CD4-positive, alpha-beta T cell treated with Interleukin-12 subunit alpha and Interleukin-12 subunit beta, for 1 hour (primary cell): ENCODE measurements at places on chromosomes 11 and 22.

DNA sequence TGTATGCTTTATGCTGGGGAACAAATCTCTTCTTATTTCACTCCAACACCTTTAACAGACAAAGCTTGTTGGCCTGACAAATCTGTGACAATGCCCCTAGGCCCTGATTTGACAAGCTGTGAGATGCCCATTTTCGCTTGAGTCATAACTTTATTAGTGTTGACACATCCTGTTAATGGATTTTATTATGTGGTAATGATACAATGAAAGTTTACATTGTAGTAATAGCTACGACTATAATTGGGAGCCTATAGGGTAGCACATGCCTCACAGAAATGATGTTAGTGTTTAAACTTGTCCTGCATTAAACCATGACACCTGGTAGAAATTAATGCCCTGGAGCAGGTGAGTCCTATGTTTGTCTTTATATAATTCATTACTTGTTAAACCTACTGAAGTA lies 3.3 kb upstream of the MMP10 start:
- no peak for DNase-seq

DNA sequence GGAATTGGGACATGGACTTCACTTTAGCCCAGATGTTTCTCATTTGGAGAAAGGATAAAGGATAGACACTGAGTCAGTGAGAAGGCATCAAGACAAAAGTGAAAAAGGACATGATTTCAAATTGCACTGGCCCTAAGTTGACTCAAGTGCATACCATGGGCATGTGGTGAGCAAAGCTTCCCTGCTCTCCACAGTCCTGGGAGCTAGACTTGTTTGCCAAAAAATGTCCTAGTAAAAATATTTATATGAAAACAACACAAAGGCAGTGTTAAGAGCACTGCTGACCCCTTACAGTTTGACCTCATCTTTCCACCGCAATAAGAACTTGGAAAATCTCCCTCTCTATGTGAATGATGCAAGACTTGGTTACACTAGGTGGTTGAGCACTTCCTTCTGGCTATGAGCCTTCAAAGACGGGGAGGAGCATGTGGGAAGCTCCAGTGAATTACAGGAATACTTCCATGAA lies 46.5 kb upstream of the FIBIN start:
- no peak for DNase-seq

DNA sequence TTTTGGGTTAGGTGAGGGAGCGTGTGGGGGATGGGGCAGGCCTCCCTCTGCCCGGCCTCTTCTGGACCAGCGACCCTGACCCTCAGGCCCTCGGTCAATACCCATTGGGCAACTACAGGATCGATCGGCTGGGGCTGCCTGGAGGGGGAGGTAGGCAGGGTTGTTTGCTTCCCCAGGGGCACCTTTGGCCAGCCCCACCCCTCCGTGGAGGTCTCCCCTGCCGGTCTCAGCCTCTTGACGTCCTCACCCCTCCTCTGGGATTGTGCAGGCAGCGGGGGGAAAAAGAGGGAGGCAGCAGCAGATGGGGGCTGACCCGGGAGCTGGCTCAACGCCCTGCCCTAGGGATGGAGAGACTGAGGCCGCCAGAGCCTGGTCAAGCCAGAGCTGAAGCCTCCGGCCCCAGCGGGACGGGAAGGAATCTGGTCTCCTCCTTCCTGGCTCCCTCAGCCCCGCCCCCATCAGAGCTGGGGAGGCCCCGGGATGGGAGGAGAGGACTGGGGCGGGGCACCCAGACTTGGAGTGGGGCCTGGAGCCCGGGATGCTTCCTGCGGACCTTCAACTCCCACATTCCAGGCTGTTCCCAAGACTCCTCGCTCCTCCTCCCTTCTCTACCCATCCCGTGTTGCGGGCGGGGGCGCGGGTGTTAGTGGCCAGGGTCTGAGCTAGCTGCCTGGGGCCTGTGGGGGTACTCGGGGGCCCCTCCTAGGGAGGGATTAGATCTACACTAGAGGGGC lies 14.4 kb upstream of the CDC42EP1 start:
- no peak for DNase-seq

DNA sequence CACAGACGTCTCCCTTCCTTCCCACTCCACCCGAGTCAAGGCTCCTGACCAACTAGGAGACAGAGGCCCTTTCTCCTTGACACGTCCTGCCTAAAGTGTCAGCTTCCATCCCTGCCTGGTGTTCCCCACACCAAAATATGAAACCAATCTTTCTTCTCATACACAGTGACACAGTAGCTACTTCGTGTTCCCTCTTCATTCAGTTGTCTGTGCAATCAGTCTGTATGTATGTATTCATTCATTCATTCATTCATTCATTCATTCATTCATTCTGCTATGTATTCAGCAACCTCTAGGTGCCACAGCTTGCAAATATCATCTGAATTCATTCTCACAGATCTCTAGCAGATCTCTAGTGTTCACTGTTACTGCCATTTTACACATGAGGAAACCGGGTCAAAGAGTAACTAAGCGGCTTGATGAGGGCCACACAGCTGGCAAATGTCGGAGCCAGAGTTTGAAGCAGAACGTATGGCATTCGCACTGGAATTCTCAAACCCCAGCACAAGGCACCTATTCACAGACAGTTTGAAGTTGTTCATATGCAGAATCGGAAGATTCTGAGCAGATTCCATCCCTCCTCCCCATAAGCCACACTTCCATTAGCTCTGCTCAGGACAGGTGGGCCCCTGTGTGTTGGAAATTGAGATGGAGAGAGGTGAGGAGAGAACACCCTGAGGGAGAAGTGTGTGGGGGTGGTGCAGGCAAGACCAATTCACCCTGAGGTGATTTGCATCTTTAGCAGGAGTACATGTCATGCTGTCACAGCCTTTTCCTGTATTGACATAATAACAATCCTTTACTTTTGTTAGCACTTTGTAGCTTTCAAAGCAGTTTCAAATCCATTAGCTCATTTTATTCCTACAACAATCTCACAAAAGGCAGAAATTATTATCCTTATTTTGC lies 275.7 kb downstream of the ST3GAL4 start:
- DNase-seq: no peak

DNA sequence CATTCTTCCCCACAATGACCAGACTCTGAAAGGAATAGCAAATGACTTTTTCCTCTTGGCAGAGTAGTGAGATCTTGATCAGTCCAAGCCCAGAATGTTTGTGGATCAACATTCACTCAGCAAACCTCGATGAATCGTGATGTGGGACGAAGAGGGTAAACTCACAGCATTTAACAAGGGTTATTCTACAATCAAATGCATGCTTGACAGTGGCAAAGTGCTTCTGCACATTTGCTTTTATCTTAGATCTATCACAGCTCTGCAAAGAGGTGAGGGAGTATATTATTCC lies 31.8 kb downstream of the TMPRSS5 start:
- DNase-seq: no peak

DNA sequence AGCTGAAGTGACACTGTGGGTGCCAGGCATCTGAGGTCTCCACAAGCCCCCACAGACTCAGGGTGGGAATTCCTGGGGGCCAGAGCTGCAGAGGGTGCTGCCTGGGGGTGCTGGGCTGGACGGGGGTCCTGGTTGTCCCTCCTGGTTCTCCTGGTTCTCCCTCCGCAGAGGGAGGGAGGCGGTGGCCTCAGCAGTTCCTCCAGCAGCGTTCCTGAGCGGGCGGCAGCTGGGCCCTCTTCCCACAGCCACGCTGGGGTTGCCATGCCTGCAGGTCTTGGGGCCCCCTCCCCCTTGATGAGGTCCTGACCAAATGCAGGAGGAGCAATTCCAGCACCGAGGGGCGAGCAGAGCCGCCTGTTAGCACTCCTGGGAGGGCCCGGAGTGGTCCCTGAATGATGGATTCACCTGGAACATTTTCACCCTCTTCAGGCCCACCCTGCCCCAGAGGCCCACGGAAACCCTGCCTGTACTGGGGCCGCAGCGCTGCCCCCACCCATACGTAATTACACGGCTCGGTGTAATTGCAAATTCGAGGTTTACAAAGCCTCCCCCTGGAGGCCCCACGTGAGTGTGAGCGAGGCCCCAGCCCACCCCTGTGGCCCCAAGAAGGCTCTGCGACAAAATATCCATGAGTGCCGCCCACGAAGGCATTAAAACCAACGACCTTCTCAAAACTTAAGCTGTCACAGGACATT lies 635 bp downstream of the C11orf21 start:
- peak; percentile 18 for DNase-seq

- DNase-seq: no peak
These were observed 142.1 kb downstream of the CNTN5 start for GRCh38 chr11:99162819-99163218.

DNA sequence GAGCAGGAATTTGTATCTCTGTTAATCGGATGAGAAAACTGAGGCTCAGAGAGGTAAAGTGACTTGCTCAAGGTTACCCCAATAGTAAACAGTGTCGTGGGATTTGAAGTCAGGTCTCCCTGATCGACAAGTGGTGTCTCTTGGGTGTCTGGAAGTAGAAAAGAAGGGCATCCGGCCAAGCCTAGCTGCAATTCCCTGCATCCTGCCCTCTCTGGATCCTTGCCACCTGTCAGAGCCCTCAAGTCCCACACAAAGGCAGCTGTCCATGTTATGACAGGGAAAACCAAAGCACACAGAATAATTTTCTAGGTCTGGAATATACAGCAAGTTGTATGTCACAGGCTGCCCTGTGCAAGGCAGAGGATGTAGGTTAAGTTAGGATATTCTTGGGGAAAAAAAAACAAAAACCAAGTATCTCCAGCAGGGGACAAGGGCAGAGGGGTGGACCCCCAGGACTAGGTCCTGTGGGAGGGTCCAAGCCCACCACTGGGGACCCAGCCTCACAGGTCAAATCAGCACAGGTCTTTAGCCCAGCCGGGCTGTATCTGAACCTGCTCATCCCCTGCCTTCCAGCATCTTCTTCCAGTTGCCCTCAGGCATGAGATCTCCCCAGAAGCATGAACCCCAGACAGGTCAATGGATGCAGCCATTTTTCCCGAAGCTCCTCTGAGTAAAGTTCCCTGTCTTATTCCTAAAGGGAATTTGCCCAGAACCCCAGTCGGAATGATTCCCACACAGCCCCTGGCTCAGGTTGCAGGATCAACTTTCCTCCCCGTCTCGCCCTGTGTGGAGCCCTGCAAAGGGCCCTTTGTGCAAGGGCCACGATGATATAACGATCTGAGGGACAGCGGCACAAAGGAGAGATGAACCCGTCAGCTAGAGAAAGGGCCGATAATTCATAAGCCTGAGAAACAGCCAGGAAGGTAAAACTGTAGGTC lies 15.0 kb downstream of the USH1C start:
- DNase-seq: no peak

GRCh38 chr11:80424012-80424695 lies 983.3 kb upstream of the TENM4 start:
- DNase-seq: no peak

GRCh38 chr11:65433657-65434056 lies 11.1 kb downstream of the NEAT1 start:
- DNase-seq: no peak

- no peak for DNase-seq
These were observed 492.9 kb downstream of the SOX6 start for GRCh38 chr11:15863411-15863810.

DNA sequence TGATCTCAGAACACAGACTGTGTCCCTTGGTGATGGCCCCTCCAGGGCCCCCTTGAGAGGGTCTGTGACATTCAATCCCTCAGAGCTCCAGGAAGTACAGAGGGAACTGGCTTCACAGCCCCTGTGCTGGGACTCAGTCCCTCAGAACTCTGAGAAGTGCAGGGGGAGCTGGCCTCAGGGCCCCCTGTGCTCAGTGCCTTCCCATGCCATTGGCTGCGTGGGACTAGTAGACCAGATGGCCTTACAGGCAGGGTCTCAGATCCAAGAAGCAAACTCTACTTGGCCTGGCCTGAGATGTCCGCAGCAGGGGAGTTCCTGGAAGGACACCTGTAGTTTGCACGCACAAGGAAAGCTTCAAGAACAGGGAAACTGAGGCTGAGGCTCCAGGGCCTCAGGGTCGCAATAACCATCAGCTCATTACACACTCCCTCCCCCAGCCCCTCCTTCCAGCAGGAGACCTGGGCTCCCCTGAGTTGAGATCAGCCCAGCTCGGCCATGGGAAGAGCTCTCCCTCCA lies 138.4 kb downstream of the BRD1 start:
- DNase-seq: no peak

DNA sequence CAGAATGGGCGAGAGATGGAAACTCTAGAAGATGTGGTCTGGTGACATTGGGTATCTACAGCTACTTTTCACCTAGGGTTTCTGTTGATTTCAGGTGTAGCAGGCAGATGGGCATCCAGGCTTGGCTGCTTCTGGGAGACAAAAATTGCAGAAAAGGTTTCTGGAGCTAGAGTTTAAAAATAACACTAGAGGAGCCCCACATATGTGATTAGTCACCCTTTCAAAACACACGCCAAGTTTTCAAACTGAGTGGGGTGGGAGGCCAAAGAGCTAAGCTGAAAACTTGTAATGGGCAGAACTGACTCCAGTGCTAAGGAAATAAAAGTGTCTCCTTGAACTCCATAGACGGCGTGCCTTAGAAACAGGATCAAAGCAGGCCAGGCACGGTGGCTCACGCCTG lies 80.8 kb downstream of the GRK3 start:
- no peak for DNase-seq

- no peak for DNase-seq
These were observed 30.4 kb upstream of the TENM4 start for GRCh38 chr11:79471071-79471844.

DNA sequence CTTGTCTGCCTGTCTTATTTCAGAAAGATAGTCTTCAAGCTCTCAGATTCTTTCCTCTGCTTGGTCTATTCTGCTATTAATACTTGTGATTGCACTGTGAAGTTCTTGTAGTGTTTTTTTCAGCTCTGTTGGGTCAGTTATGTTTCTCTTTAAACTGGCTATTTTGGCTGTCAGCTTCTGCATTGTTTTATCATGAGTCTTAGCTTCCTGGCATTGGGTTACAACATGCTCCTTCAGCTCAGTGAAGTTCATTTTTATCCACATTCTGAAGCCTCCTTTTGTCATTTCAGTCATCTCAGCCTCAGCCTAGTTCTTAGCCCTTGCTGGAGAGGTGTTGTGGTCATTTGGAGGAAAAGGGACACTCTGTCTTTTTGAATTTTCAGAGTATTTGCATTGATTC lies 15.5 kb upstream of the DEPDC7 start:
- DNase-seq: no peak

DNA sequence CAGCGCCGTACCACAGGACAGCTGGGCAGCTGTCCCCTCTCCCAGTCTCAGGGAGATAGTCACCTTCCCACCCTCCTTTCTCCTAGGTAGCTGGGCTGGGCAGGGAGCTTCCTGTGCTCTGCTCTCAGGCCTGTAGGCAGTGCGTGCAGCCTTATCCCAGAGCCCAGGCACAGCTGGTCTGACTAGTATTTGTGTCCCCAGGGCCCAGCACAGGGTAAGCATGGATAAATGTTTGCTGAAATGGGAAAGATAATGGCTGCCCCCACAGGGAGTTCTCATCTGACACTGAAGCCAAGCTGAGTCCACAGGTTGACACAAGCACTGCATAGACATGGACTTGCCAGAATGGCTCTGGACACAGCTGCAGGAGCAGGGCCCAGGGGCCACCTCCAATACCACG lies 9.8 kb downstream of the SLC15A3 start:
- no peak for DNase-seq

DNA sequence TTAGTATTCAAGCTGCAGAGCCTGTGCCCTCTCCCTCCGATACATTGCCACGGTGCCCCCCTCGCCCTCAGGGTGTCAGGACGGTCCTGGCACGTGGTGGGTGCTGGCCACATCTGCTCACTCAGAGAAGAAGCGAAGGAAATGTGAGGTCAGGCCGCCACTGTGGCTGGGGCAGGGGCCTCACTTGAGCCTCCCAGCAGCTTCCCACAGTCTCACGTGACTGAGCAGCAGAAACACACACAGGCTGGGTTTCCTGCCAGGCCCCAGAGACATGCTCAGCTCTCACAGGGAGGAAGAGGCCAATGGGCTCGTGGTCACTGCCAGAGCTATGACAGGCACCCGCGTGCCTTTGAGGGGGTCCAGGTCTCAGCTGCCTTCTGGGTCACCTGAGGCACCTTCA lies 37.9 kb upstream of the PRR5 start:
- peak; percentile 63 for DNase-seq
